ENCODE measurements at places on chromosomes 16 and 17.
A peak's percentile ranks its signal among the peaks of the same experiment; 100 is the strongest.

DNA sequence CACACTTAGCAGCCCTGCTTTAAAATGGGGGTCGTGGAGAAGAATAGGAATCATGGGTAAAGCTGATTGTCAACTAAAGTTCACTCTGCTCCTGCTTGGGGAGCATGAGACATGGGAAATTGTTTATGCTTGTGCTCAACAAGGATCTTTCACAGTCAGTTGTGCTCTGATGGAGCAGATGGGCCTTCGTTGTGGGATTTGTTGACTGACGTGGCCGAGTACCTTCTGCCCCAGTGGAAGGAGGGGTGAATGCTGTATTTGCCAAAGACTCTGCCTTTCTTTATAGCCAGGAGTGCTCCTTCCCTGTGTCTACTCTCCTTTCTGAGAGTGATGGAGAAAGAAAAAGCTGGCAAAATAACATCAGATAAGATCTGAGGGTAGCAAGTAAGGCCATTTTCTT lies 11.4 kb downstream of the ARSG start:
- no peak for DNase-seq

- DNase-seq: no peak
These were observed 89.9 kb downstream of the ZNF778 start for GRCh38 chr16:89307421-89307805.

DNA sequence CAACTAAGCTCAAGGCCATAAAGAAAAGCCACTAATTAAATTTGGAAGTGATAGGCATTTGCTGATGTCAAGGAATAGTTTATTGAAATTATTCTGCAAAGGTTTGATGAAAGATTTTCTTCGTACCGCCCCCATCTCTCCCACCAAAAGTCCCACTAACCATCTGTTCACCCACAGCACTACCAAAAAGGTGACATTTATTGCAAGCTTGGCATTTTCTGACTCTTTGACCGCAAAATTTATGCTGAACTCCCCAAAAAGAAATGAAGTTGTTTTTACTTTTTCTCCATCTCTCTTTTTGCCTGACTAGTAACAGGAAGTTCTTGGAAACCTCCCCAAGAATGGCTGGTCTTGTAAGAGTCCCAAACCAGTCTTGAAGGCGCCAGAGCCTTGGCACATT lies 384.9 kb upstream of the SOX9 start:
- DNase-seq: no peak

GRCh38 chr17:76382803-76383545 lies 1.4 kb upstream of the SPHK1 start:
- DNase-seq: peak; percentile 67

- DNase-seq: no peak
These were observed 239.2 kb upstream of the MAF start for GRCh38 chr16:79839466-79840341.
